Esophagus squamous epithelium (tissue), 5 donors: ENCODE measurements at places on chromosomes 6 and 20.

- DNase-seq = no peak
These were observed 431.5 kb downstream of the HACE1 start for GRCh38 chr6:104428184-104428583.

GRCh38 chr20:57326667-57327455, 2.7 kb upstream of the SPO11 start:
- DNase-seq = no peak

DNA sequence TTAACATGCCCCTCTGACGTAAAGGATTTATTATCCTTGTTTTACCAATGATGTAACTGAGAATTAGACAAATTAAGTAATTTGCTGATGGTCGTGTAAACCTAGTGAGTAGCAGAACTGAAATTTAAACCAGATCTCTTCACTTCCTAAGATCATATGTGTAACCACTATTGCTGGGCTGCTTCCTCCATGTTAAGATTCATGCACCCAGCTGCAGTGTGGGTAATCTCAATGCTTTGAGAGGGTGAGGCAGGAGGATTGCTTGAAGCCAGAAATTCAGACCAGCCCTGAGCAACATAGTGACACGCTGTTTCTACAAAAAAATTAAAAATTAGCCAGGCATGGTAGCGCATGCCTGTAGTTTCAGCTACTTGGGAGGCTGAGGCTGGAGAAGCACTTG, 97.9 kb downstream of the L3MBTL3 start:
- DNase-seq = no peak

- DNase-seq = no peak
These were observed 52.3 kb downstream of the HBS1L start for GRCh38 chr6:135002229-135002844.

DNA sequence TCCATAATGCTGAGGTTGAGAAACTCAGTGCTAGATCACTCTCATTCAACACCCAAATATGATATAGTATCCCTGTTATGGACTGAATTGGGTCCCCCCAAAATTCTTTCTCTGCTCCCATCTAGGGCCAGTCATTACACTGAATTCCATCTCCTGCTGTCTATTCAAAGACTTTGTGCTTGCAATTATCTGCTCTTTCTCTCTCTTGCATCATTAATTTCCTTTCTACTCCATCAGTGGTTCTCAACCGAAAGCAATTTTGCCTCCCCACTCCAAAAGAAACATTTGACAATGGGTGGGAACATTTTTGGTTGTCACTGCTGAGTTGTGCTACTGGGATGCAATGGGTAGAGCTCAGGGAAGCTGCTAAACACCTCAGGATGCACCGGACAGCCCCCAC, 271.5 kb upstream of the CDYL start:
- no peak for DNase-seq

GRCh38 chr6:25002326-25003091, 66.7 kb upstream of the RIPOR2 start:
- no peak for DNase-seq
